ENCODE measurements at places on chromosomes 1 and 21.

- DNase-seq = no peak
Measured at GRCh38 chr1:212944229-212944901, 6.0 kb upstream of the VASH2 start.

- peak; percentile 90 for DNase-seq
Measured at GRCh38 chr1:35192056-35192852, 691 bp downstream of the SFPQ start.

- DNase-seq = no peak
Measured at GRCh38 chr1:213397638-213398037, 346.6 kb downstream of the RPS6KC1 start.

- no peak for DNase-seq
Measured at GRCh38 chr1:180905927-180906326, 6.8 kb upstream of the KIAA1614 start.

DNA sequence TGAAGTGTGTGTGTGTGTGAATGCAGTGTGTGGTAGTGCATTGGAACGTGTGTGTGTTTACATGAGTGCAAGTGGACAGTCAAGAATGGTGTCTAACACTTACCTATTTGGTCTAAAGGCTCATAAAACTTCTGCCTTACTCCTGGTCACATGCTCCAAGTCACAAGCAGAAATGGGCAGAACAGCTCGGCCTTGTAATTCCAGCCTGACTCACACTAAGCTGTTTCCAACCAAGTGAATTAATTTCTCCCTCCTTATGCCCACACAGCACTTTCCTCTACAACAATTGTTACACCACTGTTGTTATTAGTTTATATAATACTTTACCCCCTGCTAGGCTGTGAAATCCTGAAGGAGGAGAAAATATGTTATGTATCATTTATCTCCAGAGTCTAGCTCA is 43.8 kb downstream of the DDR2 start:
- no peak for DNase-seq

DNA sequence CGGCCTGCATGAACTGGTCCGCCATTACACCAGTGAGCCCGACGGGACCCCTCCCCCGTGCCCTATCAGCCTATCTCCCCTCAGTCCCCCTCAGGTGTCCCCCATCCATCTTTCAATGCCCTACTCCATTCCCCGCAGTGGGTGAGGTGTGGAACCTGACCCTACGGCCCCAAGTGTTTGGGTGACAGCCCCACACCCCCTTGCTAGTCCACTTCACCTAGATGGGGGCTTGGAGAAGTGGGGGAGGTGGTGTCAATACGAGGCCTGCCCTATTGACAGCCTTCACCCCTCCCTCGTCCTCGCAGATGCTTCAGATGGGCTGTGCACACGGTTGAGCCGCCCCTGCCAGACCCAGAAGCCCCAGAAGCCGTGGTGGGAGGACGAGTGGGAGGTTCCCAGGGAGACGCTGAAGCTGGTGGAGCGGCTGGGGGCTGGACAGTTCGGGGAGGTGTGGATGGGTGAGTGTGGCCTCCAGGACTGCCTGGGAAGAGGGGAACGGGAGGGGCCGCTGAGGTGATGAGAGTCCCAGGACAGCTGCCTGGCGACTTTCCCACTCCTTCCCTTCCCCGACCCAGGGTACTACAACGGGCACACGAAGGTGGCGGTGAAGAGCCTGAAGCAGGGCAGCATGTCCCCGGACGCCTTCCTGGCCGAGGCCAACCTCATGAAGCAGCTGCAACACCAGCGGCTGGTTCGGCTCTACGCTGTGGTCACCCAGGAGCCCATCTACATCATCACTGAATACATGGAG is 15.7 kb upstream of the HDAC1 start:
- DNase-seq = no peak

GRCh38 chr1:30923597-30923996 is 15.0 kb upstream of the SDC3 start:
- DNase-seq = no peak

DNA sequence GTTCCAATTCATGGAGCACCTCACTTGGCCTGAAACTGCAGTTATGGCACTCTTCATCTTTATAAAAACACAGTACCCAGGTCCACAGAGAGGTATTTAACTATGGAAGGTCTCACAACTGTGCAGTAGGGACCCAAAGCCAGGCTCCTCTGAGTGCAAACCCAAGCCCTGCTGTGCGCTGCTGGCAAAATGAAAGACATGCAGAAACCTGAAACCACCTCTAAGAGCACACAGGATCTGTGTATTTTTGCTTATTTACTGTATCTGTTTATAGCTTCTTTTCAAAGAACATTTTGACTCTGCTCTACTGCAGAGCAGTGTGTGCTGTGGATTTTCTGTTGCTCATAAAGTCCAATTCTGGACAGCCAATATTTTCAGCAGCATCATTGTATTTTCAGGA is 166.6 kb downstream of the DSCAM start:
- DNase-seq = no peak

- DNase-seq = no peak
Measured at GRCh38 chr1:245520611-245521010, 365.8 kb downstream of the KIF26B start.

GRCh38 chr1:38102636-38103035 is 56.0 kb upstream of the POU3F1 start:
- no peak for DNase-seq

DNA sequence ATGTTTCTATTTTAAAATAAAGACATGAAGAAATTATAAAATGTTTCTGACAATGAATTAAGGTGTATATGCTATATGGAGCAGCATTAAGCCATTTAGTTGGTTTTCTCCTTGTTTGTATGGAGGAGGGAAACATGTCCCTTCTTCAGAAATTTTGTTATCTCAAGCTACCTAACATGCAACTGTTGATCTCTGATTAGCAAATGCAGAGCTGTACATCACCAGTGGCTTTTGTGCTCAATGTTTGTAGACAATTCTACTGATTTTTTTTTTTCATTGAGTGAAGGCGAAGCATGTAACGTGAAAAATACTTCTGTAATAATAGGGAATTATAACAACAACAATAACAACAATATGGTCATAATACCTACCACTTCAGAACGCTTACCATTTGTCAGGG is 463.7 kb downstream of the PLPP3 start:
- no peak for DNase-seq

- no peak for DNase-seq
Measured at GRCh38 chr1:86779308-86780191, 75.2 kb downstream of the SH3GLB1 start.

DNA sequence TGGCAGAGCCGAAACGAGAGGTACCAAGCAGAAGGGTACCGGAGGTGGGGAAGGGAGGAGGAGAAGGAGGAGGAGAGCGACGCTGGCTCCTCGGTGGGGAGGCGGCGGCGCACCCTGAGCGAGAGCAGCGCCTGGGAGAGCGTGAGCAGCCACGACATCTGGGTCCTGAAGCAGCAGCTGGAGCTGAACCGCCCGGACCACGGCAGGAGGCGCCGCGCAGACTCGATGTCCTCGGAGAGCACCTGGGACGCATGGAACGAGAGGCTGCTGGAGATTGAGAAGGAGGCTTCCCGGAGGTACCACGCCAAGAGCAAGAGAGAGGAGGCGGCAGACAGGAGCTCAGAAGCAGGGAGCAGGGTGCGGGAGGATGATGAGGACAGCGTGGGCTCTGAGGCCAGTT is 32.4 kb downstream of the STYXL2 start:
- no peak for DNase-seq
